AG10803 (cell line): ENCODE measurements at places on chromosomes 13 and 19.
A peak's percentile ranks its signal among the peaks of the same experiment; 100 is the strongest.

DNA sequence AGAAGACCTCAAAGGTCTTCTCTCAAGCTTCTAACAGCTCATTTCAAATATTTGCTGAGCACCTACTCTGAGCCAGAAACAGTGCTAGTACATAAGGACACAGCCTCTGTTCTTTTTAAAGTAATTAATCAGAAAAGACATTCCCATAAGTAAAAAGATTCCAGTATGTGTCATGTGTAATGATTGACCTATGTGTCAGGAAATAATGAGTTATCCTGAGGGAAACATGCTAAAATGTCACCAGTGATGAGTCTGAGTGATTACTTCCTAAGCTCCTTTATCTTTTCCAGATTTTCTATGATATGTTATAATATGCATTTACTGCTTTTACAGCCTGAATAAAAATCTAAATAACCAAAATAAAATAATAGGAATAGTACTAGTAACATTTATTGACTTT lies 107.6 kb downstream of the SLC25A15 start:
- DNase-seq: no peak

GRCh38 chr13:45847554-45848224 lies 3.9 kb downstream of the SIAH3 start:
- no peak for DNase-seq

GRCh38 chr13:48656608-48657007 lies 2.9 kb downstream of the CYSLTR2 start:
- DNase-seq: no peak

DNA sequence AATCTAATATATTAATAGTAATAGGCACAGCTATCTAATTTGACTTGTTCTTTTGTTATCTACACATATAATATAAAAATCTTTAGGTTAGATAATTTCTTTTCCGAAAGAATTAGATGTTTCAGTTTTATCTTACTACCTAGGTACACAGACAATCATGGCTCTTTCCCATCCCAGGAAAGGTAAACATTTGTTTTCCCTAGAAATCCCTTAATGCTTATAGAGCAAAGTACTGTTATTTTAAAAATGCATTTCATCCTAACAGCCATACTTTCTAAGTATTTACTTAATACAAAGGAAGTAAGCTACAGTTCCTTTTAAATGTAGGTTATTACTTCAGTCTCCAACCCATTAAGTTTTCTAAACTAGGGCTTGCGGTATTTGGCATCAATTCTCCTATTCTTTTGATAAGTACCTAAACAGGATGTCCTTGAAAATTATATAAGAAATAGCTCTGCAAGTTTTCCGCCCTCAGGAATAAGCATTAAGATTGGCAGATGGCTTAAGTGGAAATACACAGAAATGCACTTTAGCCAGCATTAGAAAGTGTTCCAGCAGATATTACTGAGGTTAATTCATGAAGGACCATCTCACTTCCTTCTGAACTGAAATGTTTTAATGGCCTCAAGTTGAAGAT lies 616.2 kb upstream of the SPRY2 start:
- no peak for DNase-seq

DNA sequence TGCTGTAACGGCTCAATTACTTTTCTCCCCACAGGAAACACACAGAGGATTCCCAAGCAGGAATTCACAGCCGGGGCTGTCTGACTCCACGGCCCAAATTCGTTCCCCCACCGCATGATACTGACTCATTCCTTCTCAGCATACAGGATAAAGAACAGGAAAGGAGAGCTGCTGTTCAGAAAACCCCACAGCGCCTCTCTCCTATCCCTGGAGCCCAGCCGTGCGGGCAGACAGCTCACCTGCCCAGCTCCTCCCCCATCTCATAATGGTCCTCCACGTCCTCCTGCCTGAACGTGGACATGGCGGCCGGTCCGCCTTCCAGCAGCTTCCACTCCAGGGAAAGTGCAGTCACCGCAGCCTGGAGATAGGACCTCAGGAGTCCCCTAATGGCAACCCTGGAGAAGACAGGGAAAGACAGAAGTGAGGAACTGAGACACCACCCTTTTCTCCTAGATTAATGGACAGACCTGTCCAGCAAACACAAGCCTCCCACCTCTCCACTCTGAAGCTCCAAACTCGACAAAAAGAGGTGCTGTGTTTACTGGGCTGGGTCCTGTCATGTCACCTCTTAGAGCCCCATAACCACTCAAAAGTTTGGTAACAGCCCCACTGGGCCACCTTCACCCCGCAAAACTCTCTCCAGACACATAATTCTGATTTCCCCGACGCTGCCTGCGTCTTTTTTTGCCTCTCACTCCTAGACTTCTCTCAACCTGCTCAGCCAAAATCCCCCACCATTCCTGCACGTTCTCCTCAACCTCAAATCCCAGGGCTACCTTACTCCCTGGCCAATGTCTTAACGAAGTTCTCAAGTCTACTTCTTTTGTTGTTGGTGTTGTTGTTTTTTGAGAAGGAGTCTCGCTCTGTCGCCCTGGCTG lies 1.2 kb downstream of the DAPK3 start:
- peak; percentile 89 for DNase-seq
